ENCODE measurements at places on chromosomes 16 and 17.

- no peak for DNase-seq
Measured at GRCh38 chr17:35404360-35404759, 27.9 kb downstream of the SLFN12 start.

DNA sequence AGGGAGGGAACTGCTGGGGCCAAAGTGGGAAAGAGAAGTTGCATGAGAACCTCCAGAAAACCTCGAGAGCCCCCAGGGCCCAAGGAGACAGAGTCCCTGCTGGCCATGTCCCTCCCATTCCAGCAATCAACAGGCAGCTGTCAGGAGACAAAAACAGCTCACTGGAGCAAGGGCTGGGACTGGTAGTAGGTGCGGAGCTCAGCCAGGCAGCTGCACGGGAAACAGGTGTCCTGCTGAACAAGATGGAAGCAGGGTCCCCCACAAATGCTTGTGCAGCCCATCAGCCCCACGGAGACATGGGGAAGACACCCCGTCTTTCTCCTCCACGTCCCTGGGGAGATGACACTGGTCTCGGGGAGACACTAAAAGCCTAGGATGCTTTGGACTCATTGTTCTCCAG, 34.5 kb downstream of the SDK2 start:
- DNase-seq, result no peak

- no peak for DNase-seq
Measured at GRCh38 chr16:84607694-84608093, 10.2 kb downstream of the COTL1 start.

- no peak for DNase-seq
Measured at GRCh38 chr17:9022573-9023391, 1.5 kb downstream of the NTN1 start.
